H4 (cell line): ENCODE measurements at places on chromosomes 1 and 21.

DNA sequence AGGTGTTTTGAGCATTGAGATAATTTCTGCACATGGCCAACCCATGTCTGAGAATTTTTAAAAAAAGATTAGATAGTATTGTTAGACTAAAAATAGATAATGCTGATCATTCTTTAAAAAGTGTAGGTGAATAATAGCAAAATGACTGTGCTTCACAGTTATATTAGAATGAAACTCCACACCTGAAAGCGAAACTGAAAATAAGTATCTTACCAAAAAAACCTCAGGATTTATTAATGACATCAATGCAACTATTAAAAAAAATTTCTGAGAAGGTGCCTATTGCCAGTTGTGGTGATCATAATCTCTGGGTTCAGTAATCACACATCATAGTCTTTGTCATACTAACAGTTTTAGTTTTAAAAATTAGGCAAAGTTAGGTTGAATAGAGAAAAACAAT lies 36.5 kb downstream of the PLA2G4A start:
- no peak for DNase-seq

DNA sequence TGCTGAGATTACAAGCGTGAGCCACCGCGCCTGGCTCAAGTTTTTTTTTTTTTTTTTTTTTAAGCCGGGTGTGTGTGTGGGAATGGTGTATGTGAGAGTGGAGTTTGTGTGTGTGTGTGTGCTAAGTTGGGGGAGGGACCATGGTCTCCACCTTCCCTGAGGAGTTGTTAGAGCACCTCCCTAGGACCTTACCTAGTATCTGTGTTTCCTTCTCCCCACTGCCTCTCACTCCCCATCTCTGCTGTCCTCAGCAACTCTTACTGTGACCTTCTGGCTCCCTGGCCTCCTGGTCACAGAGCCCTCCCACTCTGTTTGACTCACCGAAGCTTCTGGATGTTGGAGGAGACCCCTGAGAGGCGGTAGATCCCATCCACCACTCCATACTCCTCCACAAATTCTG lies 10.4 kb downstream of the ARHGAP30 start:
- DNase-seq, result no peak

DNA sequence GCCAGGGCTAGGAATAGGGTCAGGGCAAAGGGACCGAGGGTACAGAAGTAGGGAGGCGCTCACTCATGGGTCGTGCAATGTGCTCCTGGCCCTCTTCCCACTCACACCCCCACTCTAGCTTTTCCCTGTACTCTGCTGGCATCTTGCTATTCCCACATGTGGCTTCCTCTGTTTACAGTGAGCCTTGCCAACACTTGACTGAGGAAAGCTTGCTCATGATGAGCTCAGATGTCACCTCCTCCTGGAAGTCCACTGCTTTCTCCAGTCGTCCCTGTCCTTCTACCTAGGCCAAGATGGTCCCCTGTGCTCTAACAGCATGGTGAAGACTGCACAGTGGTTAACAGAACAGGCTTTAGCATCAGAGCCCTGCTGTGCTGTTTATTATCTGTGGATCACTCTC lies 8.0 kb upstream of the RIMS3 start:
- DNase-seq, result peak; percentile 34

GRCh38 chr1:81118550-81118949 lies 682.2 kb upstream of the ADGRL2 start:
- DNase-seq, result no peak

DNA sequence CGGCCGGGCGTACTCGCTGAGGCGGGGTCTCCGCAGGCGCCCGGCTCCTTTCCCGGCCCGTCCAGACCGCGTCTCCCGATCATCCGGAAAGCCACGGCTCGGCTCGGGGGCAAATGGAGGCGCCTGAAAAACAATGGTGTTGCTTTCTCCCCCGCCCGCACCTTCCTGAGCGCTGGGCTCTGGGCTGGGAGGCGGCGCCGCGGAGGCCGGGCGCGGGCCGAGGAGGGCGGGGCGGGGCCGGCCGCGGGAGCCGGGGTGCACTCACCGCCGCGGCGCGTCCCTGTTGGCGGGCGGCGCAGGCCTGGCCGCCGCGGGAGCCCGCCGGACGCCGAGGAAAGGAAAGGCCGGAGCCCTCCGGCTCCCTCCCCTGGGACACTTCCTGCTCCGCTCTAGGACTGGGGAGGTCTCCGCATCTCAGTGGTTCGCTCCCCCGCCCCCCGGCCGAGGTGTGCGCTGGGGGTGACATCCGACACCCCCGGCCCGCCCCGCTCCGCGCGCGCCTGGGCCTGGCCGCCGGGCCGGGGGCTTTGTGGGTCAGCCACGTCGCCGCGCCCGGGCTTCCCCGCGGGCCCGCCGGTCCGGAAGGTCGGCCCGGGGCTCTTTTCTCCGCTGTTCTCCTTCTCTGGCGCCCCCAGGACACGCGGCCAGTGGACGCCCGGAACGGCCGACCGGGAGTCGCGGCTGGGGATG lies at the start of gene ZNF496:
ZNF496 (minus strand) TSS at position 343 of the 690 bp plus-strand sequence. CDS start 2,289 bp downstream, outside the sequence.
- DNase-seq, result peak; percentile 76

- no peak for DNase-seq
Measured at GRCh38 chr1:232509570-232509969, 120.4 kb downstream of the SIPA1L2 start.

DNA sequence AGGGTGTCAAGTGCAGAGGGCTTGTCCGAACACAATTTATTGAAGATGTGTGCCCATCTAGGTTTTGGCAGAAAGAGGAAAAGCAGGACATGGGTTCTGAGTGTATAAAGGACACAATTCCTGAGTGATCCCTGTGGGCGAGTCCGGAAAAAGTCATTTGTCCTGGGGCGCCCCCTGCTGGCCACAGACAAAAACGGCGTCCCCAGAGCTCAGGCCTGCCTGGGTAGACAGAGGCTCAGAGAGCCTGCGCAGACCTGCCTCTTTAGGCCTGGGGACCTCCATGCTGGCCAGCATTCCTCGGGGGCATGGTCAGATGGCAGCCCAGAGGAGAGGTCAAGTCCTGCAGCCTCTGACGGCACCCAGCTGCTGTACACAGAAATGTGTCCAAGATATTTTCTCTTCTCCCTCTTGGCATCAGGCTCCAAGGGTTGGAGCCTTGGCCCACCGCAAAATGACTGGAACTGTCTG lies 65.5 kb upstream of the LRP8 start:
- DNase-seq, result peak; percentile 39

- peak; percentile 59 for DNase-seq
Measured at GRCh38 chr1:40592107-40592803, 60.8 kb downstream of the ZNF684 start.

DNA sequence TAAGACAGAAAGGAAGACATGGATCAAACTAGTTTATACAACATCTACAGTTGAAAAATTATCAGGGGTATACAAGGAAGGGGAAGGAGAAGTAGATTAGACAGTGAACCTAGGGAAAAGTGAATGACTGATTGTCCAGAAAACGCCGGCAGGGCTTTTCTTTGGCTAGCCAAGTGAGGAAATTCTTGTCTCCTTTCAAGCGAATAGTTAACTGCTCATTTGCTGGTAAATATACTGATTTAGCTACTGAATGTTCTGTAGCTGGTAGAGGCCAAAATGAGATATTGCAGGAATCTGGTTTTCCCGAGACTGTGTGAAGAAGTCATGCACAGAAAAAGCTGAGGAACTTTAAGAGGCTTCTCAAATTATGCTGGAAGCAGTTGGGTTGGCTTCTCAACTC lies 128.5 kb upstream of the ZNHIT6 start:
- no peak for DNase-seq

DNA sequence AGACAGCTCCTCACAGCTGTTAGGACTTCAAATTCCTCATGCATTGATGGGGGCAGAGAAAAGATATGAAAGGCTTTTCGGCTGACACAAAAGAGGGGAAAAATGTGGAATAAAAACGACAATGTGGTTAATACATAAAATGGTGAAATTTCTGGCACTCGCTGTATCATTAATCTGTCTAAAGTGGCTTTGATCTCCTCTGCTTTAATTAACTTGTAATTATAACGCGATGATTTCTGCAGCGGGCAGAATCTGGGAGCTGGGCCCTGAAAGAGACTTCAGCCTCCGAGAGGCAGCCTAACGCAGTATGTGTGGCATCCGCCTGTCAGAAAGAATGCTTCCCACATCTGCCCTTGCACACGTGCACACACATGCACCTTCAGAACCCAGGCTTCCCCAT lies 144.1 kb upstream of the IGSF21 start:
- DNase-seq, result no peak

DNA sequence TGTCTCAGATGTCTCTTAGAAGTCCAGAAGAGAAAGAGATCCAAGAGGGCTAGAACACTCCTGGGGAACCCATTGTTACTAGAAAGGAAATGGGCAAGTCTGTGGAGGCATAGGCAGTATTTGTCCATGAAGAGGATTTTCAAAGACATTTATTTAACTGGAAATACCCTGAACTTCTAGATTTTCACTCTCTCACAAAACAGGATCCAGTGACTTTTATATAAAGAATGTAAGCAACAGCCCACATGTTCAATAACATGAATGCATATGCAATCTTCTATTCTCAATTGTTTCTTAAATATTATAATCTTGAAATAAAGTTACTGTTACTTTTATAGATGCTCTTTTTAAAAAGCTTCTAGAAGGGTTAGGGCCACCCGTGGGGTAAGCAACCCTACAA lies 53.4 kb downstream of the TBX15 start:
- DNase-seq, result no peak

DNA sequence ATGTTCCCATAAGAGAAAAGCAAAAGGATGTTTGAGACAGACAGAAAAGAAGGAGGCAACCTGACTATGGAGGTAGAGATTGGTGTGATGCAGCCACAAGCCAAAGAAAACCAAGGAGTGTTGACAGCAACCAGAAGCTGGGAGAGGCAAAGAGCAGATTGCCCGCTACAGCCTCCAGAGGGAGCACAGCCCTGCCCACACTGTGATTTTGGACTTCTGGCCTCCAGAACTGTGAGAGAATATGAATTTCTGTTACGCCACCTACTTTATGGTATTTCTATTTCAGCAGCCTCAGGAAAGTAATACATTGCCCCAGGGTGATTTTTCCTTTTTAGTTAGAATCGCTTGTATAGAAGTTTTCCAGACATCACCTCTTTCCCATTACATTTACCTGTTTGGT lies 28.4 kb downstream of the SLAMF6 start:
- no peak for DNase-seq

GRCh38 chr1:222127526-222128152 lies 385.8 kb upstream of the DUSP10 start:
- no peak for DNase-seq

DNA sequence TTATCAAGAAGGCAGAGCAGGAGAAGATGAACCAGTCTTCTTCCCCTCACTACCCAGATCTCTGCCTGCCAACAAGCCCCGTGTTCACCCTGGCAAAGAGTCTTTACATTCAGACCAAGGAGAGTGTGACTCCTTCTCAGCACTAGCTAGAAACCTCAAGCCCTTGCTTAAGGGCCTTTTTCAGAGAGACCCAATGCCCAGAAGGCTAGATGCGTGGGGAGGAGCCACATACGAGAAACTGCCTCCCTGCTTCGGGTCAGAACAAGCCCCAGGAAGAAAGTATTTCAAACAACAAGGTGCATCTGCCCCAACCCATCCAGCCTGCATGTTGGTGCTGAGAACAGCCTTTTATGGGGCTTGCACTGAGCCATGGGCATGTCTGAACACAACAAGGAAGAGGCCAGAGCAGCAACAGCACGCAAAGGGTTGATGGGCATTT lies 152.7 kb upstream of the CAMK1G start:
- DNase-seq, result no peak
